ENCODE measurements at places on chromosomes 12 and 14.

GRCh38 chr14:76090616-76091391 lies 60.9 kb upstream of the GPATCH2L start:
- no peak for DNase-seq

DNA sequence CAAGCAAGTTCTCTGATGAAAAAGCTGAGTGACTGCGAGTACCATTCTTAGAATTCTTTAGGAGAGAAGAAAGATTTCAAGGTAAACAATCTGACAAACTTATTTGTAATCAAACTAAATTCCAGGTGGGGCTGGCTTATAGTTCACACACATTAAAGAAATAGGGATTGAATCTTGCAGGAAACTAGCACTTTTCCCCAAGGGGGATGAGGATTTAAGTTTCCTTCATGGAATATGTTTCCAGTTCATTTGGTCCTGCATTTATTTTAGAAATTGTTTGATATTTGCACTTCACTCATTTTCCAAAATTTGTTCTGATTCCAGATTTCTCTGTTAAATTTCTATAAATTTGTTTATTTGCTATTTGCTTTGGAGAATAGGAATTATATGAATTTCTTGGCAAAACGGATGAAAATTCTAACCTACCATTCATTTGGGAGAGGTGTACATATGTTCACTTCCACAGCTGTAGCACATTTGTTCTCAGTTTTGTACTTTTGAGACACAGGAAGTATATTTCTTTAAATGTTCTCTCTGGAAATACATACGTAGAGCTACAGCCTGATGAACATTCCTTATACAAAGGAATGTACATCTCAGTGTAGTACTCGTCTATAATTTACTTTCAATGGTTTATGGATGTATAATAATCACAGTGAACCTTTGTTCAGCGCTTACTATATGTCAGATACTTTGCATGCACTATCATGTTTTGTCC lies 145.5 kb downstream of the AKAP6 start:
- DNase-seq = no peak

GRCh38 chr12:45276154-45276755 lies 60.4 kb downstream of the ANO6 start:
- no peak for DNase-seq

DNA sequence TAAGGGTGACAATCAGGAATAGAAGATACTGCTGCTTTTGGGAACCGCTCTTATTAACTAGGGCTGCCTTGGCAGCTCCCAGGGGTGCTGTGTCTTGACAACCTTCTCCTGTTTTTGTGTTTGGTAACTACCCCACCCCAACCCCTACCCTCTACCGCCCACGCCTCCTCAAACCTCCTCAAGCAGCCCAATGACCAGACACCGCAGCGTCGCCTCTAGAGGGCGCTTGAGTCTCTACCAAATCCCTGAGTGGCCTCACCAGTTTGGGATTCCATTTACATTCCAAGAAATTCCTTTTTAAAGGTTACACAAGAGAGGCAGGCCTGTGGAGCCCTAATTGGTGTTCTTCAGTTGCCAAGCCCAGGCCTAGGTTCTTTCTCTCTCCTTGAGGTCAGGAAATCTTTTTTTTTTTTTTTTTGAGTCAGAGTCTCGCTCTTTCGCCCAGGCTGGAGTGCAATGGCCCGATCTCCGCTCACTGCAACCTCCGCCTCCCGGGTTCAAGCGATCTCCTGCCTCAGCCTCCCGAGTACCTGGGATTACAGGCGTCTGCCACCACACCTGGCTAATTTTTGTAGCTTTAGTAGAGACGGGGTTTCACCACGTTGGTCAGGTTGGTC lies 72.4 kb upstream of the USP44 start:
- DNase-seq = peak; percentile 69

- DNase-seq = no peak
Observed at GRCh38 chr14:20624495-20625070, 16.9 kb downstream of the OR6S1 start.

DNA sequence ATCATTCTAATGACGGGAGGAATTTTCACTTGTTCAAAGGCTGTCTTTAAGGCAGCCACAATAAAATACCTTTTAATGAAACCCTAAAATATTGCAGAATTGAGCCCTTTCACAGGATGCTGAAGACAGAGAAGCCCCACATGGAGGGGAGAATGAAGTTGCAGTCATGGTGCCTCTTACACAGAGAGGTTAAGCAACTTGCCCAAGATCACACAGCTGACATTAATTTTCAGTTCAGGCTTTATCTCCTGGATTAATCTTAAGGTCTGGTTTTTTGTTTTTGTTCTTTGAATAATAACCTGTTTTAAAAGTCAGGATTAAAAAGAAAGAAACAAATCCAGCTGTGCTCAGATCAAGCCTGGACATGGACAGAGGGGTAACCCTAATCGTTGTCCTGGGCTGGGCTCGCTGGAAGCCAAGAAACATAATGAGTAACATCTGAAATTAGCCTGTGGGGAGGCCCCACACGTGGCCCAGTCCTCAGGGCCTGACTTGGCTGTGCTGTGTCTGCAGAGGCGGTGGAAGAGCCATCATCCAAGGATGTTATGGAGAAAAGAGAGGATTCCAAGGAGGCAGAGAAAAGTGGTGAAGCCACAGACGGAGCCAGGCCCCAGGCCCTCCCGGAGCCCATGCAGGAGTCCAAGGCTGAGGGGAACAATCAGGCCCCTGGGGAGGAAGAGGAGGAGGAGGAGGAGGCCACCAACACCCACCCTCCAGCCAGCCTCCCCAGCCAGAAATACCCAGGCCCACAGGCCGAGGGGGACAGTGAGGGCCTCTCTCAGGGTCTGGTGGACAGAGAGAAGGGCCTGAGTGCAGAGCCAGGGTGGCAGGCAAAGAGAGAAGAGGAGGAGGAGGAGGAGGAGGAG lies 8.0 kb downstream of the CHGA start:
- no peak for DNase-seq

- DNase-seq = no peak
Observed at GRCh38 chr14:71703477-71703876, 228.8 kb upstream of the RGS6 start.

DNA sequence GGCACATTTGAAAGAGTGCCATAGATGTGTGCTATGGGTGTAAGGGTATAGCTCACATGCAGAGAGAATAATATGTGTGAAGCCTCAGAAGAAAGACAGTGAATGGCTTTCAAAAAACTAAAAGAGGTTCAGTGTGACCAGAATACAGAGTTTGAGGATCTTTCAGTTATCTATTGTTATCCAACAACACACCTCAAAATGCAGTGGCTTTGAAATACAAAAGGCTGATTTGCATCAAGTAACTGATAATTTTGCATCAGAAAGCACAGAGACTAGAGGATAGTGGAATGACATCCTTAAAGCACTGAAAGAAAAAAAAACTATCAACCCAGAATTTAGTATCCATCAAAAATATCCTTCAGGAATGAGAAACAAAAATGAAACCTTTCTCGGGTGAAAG lies 131.6 kb upstream of the IGF1 start:
- DNase-seq = no peak

DNA sequence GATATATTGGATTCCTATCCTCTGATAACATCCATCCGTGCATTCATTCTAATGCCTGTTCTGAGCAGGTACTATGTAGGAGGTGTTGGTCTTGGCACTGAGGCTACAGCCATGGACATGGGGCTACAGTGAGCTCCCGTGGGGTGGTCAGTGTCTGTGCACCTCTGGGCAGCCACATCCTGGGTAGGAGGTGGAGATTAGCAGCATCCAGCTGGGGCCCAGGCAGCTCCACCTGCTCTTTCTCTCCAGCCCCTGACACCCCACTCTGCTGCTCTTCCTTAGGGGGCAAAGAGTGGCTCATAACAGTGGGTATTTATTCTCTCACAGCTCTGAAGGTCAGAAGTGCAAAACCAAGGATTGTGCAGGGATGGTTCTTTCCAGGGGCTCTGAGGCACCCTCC lies 292.0 kb upstream of the SFSWAP start:
- DNase-seq = no peak

DNA sequence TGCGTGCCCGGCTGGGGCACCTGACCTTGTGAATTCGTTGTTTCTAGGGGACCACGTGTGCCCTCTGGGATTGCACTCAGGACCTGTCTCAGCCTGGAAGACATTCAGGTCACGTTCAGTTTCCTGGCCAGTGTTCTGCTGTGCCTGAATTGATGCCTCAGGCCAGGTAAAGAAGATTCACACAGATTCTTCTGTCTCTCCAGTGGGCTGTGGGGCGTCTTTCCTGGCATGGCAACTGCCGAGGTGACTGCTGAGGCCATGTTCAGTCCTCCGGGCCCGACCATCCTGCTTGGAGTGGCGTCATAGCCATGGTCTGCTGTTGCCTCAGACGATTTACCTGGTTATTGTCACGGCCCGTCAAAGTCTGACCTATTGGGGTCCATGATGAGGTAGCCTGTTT lies 13.5 kb downstream of the ZNF605 start:
- no peak for DNase-seq

DNA sequence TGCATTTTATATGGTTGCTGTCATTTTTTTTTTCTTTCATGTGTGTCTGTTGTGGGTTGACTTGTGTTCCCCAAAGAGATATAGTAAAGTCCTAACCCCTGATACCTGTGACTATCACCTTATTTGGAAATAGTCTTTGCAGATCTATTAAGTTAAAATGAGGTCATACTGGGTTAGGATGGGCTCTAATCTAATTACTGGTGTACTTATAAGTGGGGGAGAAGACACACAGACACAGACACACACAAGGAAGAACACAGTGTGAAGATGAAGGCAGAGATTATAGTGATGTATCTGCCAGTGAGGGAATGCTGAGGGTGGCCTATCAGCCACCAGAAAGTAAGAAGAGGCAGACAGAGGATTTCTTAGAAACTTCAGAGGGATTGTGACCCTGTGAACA lies 318.4 kb upstream of the ATP2B1 start:
- DNase-seq = no peak

GRCh38 chr14:65214741-65215140 lies 112.4 kb upstream of the MAX start:
- no peak for DNase-seq
